ENCODE measurements at places on chromosomes 5 and 9.

GRCh38 chr9:85702726-85703289, 38.9 kb downstream of the AGTPBP1 start:
- DNase-seq: no peak

DNA sequence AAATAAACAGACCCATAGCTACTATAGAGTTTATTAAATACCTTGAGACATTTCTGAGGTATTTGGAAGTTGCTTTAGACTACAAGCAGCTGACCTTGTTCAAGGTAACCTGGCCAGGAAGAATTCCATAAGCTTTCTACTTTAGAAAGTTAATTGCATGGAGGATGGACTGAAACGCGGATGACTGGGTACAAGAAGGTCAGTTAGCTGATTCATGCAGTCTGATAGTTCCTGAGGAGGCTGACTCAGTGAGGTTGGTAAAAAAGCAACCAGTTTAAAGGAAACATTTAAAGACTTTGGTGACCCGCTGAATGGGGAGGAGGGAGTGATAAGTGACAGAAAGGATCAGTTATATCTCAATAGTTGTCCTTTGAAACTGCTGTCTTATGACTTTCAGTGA, 670.1 kb upstream of the CDH9 start:
- DNase-seq: no peak

DNA sequence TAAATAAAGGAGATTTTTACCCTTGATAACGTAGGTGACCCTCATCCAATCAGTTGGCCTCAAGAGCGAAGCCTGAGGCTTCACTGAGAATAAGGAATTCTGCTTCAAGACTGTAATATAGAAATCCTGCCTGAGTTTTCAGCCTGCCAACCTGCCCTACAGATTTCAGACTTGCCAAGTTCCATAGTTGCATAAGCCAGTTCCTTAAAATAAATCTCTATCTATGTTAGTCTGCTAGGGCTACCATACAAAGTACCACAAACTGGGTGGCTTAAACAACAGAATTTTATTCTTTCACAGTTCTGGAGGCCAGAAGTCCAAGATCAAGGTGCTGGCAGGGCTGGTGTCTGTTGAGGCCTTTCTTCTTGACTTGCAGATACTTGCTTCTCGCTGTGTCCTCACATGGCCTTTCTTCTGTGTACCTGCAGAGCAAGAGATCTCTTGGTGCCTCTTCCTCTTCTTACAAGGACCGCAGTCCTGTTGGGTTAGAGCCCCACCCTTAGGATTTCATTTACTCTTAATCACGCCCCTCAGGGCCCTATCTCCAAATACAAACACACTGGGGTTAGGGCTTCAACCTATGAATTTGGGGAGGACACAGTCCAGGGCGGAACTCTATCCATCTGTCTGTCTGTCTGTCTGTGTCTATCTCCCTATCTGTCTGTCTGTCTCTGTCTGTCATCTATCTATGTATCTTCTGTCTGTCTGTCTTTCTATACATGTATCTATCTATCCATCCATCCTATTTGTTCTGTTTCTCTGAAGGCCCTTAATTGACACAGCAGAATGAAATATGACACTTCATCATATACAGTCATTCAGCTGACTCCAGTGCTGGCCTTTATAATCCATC, 17.0 kb upstream of the CMBL start:
- DNase-seq: no peak

DNA sequence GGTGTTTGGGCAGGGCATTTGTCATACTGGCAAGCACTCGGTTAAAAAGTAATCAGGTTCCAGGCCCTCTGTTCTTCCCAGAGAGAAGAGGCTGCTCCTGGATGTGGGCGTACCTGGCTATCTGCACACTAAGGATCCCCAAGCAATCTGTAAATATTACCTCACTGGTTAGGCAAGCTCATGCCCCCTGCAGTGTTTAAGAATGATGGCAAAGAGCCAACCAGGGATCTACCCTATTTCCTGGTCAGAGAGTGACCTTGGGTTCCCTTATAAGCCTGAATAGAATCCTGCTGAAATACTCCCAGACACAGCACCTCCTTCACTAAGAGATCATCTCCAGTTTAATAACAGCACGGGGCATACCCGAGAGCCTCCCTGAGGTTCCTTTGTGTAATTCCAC, 181.2 kb downstream of the PIK3R1 start:
- DNase-seq: no peak

- no peak for DNase-seq
Observed at GRCh38 chr9:96245399-96245798, 56.6 kb downstream of the HSD17B3 start.

GRCh38 chr5:88689668-88690408, 193.1 kb downstream of the MEF2C start:
- no peak for DNase-seq

DNA sequence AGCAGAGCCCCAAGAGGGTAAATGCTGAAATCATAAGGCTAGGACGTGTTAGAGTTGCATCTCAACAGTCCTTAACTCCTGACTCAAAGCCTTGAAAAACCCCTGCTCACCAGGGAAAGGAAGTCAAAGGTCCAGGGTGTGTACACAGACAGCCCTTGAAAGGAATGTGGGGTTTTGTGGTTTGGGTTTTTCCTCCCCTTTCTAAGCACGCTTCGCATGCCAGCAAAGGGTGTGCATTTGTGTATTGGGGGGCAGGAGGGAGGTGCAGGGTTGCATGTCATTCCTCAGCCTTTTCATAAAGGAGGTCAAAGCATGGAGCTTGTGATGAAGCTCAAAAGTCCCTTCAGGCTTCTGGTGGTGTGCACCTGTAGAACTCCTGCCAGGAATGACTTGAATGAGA, 17.3 kb upstream of the XPA start:
- peak; percentile 98 for DNase-seq

DNA sequence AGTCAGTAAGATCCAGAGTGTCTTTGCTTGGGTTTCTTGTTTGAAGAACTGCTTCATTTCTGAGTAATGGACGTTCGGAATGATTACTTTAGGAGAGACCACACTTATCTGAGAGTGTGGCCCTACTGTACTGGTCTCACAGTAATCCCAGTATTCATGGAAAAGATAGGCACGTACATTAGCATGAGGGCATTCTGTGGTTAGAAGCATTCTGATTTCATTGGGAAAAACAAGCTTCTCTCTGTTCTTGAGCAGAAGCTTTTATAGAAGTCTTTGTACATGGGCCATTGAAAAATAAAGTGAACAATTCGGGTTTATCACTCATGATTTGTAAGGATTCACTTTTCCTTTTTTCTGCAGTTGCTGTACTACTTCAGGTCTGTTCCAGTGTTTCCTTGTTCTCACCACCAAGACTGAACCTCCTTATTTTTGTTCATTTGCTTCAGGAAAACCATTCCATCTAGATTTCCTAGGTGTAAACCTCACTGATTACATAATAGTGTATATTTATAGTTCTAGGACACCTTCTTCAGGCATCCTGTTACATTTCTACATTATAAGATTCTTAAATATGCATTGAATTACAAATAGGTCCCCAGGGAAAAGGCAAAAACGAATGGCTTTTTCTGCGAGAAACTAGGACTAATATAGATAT, 10.1 kb downstream of the TGFBR1 start:
- no peak for DNase-seq

GRCh38 chr5:174624733-174625522, 99.5 kb upstream of the MSX2 start:
- no peak for DNase-seq

GRCh38 chr5:73352649-73353230, 95.8 kb downstream of the FOXD1 start:
- DNase-seq: no peak

- DNase-seq: peak; percentile 59
Observed at GRCh38 chr5:159049844-159050315, 49.8 kb downstream of the EBF1 start.

DNA sequence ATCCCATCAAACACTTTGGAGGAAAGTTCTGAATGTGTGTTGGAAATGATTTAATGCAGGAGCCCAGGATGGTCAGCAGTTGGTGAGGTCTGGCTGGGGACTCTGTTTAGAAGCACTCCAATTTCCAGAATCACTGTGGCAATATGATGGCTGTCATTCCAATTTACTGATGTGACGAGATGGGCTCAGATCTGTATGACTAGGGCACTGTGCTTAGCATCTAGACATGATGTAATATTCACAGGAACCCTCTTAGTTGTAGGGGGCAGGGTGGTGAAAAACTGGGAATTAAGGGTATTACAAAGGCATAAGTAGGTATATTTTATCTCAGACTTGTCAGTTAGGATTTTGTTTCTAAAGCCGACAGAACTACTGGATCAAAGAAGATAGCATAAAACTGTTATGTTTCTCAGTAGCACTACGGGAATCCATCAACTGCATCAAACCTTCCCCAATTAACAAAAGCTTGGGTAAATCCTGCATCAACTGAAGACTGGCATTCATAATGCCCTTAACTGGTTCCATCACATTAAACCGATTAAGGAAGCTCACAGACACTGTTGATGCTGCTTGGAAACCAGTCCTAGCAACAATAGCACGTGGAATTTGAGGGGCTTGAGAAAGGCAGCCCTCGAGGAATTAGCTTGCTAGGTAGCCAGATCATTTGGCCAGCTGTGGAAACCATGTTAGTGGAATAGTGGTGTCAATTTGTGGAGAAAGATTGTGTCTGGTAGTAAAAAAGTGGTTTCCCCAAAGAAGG, 86.1 kb downstream of the SV2C start:
- no peak for DNase-seq

DNA sequence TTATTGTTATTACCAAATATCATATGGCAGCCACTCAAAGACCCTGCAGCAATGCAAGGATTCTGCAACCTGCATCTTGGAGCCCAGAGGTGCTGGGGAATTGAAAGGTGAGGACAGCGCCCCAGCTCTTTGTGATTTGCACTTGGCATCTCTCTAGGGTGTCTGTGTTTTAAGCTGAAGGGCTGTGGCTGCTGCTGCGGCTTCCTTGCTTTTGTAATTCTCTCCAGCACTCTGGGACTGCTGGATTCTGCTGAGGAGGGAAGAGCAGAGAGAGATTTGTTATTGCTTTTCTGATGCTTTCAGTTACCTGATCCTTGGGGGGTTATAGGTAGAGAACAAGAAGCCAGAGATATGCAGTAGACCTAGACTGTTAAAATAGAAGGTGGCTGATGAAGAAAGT, 562.4 kb downstream of the EBF1 start:
- DNase-seq: no peak

- DNase-seq: no peak
Observed at GRCh38 chr5:14356305-14356704, 213.2 kb downstream of the TRIO start.

DNA sequence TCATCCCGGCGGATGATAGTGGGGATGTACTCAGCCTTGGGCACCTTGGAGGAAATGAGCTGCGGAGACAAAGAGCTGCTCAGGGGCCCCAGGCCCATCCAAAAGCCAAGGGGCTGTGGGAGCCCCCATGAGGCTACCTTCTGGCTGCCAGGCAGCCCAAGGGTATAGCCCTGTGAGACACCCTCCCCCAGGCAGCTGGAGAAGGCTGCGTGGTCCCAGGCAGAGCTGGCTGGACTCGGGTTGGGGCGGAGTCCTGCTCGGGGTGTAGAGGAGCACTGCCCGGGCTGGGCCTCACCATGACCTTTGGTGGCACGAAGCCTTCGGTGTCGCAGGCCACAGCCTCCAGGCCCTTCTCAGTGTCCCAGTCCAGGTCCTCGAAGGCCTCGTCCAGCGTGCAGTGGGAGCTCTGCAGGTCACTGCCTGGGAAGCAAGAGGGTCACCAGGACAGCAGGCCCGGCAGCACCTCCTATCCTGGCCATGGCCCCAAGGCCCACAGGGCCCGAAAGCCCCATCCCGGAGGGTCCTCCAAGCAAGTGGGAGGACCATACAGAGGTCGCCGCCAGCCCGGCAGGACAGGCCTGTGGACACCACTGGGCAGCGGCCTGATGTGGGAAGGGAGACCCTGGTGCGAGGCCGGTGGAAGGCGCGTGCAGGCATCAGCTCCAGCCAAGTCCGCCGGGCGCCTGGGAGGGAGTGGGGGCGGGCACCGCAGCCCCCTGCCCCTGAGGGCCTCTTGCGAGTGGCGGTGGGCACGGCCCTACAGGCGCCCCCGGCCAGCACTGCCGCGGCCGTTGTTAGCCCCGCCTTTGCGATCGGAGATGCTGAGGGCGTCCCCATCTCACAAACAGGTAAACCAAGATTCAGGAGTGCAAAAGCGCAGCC, 6.1 kb downstream of the NSMF start:
- DNase-seq: no peak

GRCh38 chr9:130042406-130042884, 544 bp downstream of the FNBP1 start:
- peak; percentile 30 for DNase-seq

GRCh38 chr5:125575171-125575890, 828.9 kb upstream of the ZNF608 start:
- DNase-seq: no peak

GRCh38 chr9:82489201-82489821, 500.7 kb downstream of the SPATA31D1 start:
- DNase-seq: peak; percentile 34

DNA sequence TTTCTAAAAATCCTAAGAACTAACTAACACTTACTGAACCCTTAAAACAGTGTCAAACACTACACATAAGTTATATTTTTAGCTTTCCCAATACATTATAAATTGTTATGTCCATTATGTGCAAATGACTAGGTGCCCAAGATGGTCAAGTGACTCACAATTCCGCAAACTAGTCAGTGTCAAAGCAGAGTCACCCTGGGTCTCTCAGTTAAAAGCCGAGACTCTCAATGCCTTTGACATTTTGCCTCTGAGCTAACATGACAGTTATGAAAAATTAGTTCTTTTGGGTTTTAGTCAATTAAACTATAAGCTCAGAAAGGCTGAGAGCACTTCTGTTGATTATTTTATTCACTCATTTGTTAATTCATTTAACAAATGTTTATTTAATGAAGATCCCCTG, 42.3 kb upstream of the GABRG2 start:
- no peak for DNase-seq

- DNase-seq: no peak
Observed at GRCh38 chr9:30846651-30847050, 1537.8 kb upstream of the ACO1 start.

- DNase-seq: no peak
Observed at GRCh38 chr5:142080248-142080647, 28.3 kb upstream of the NDFIP1 start.

DNA sequence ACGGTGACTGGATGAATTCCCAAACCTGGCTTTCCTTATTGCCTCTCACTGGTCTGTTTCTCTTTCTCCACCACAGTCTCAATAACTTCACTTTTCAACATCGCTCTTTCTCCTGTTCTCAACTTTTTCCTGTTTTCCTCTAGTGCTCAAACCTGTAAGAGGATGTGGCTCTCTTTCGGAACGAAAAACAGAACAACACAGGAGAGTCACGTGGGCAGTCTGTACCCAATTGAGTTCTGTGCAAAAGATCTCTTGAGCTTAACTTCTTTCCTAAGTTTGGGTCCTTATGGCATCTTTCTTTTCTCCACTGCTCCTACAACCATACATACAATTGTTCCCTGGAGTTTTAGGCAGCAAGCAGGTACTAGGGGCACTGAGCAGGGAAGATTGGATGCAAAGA, 8.9 kb downstream of the HAVCR1 start:
- DNase-seq: no peak

GRCh38 chr9:95250462-95251221, 66.9 kb downstream of the FANCC start:
- no peak for DNase-seq

GRCh38 chr5:92081958-92082712, 699.0 kb upstream of the ARRDC3 start:
- DNase-seq: no peak
